IMR-90 (cell line): ENCODE measurements at places on chromosomes 4 and X. TPM values are rescaled to one million over a fixed set of nuclear protein-coding genes. Genes with fewer than 3 reads are reported as not detected.

DNA sequence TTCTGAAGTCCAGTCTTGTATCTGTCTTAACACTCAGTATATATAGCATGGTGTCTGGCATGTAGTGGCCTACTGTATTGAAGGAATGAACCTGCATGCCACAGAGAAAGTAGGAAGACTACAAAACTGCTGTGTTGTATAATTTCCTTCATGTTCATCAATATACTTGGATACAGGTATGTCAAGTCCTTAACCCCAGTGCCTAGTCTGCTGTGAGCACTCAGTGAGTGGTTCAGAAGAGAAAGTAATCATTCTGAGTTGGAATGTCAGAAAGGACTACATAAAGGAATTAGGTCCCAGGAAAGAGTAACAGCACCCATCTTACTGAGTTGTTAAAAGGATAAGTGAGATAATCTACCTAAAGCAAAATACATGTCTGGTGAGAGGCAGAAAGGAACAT lies 32.0 kb downstream of the ABCE1 start:
- DNase-seq, result no peak

GRCh38 chr4:33772582-33772981 lies 2471.7 kb downstream of the ARAP2 start:
- no peak for DNase-seq

DNA sequence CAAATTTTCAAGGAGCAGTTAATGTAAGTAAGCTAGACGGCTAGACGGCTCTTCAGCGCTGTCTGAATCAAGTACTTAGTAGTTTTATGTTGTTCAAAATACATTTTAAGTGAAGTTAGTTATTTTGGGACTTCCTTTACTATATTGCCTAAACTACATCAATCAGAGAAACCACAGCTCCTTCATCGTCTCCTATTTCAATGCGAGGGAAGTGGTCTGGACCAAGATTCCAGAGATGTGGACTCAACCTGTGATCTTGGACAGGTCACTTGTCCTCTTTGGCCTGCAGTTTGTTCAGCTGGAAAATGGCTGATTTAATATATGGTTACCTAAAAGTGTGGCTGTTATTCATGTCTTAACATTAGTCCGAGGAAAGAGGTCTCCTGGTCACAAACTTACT lies 10.6 kb downstream of the ING2 start:
- DNase-seq, result peak; percentile 18

DNA sequence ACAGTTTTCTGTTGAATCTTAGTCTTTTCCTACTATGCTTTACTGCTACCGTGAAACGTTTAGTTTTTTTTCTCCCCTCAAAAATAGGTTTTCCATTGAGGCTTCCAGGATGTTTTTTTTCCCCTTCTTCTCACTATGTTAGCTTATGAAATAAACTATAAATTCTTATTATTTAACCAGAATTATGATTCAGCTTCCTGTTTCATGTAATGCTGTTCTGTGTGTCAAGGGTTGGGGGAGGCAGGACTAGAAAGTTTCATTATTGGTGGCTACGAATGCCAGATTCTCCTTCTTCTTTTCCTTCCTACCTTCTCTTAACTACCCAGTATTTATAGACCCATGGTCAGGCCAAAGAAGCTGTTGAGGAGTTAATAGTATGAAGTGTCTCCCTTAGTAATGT lies 11.8 kb downstream of the CLCN5 start:
- DNase-seq, result no peak

CXCL1 gene
- not detected in 2 replicates for total RNA-seq

GRCh38 chr4:150145090-150145945 lies 67.1 kb downstream of the DCLK2 start:
- DNase-seq, result peak; percentile 45

DNA sequence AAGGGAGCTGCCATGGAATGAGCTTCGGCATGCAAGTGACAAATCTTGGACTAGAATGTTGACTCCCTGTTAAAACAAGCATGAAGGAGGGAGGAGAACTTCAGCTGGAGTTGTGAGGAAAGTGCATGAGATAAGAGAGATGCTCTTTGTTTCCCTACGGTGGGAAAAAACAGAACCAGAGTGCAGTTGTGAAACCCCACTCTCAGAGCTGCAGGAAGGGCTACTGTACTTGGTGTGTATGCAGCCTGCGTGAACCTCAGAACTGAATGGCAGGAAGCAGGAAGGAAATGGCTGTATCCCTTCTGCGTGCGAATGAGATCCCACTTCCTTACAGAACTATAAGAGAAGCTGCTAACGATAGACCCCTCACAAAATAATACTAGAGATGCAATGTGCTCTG lies 57.2 kb downstream of the EGF start:
- no peak for DNase-seq

PCDH7 gene
- total RNA-seq, result 42.8 and 44.1 TPM in 2 replicates

- DNase-seq, result no peak
These were observed 18.5 kb upstream of the RBM47 start for GRCh38 chr4:40648131-40648530.

DNA sequence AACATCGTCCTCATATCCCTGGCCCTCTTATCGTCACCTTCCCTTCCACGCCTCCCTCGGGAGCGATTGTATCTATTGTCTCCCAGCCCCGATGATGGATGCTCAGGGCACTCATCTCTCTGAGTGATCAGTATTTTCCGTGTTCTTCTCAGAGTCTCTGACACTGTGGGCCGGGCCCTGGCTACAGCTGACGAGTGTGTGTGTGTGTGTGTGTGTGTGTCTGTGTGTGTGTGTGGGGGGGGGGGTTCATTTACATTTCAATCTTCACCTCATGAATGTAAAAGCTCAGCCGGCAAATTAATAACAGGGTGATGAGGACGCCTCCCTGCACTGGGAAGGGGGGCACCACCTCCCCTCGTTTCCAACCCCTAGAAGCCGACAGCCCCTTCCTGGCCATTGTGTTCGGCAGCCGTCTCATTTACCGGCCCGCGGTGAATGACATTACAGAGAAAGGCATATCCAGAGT lies 159.5 kb downstream of the SHOX start:
- DNase-seq, result no peak

- DNase-seq, result peak; percentile 85
These were observed 28.1 kb downstream of the NOP14 start for GRCh38 chr4:2934813-2935761.

GRCh38 chrX:15384304-15384703 lies at the start of gene VEGFD:
VEGFD (minus strand) TSS chrX:15384413; CDS start chrX:15383946, 467 bp downstream.
- peak; percentile 86 for DNase-seq

GRCh38 chr4:38310446-38311043 lies 350.3 kb downstream of the PTTG2 start:
- DNase-seq, result no peak

DNA sequence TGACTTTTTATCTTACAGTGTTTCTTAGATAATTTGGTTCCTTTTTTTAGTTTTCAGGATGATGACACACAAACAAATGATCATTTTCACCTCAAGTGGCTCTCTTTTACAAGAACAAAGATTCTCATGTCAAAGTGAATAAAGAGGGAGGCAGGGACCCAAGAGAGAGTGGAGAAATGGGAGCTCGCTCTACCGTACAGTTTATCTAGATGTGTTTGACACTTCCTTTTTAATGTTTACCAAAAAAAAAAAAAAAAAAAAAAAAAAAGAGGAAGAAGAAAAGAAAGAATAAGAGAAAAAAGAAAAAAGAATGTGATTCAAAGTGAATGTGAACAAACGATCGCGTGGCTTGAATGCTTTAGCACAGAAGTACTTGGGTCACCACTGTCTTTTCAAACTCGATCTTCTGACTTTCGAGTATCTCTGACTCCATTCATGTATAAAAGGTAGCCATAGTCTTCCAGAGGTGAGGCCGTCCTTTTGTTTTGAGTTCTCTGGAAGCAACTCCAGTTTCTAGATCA lies 75.6 kb upstream of the GRXCR1 start:
- DNase-seq, result no peak

DNA sequence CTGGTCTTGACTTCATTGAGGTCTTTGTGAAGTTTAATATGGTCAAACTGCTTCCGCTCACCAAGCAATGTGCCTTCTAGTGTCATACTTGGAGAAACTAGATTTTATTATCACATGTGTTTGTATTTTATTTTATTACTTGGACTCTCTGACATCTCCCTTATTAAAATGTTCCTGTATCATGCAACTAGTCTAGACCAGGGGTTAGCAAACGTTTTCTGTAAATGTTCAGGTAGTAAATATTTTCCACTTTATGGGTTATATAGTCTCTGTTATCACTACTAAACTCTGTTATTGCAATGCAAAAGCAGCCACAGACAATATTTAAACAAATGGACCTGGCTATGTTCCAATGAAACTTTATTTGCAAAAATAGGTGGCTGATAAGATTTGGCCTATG lies 443.8 kb downstream of the MID1IP1 start:
- DNase-seq, result no peak

DNA sequence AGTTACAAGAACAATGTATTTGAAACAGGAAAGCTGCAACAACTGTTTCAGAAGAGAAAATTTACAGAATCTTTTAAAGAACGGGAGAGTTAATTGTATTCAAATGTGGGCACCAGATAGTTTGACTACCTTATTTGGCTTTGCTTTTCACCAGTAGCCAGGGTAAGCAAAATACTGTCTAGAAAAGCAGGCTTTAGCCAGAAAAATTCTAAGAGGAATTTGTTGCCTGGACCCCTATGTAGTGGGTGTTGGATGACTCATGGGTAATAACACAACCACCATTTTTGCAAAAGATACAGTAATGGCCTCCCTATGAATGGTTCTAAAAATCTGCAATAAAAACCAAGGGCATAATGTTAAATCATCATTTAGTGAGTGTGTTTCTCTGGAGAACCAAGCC lies 233.4 kb upstream of the ANXA3 start:
- DNase-seq, result no peak

RENBP gene
- total RNA-seq, result 0.18 TPM in 1 of 2 replicates, not detected in the other

DNA sequence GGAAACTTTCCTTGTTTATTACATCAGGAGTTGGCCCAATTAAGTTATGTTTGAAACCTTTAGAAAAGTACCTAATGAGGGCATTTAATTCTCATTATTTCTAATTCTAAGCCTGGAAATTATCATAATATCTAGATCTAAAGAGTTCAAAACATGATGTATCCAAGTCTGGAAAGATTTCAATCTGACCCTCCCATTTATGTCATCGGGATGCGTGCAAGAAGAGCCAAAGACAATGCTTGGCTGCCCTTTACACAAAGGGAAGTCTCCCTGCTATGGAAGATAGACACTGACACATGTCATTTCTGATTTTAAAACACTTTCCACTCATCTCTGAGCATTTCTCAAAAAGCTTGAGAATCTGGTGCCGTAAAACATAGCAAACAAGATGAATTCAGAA lies 222.4 kb downstream of the ANTXR2 start:
- no peak for DNase-seq

DNA sequence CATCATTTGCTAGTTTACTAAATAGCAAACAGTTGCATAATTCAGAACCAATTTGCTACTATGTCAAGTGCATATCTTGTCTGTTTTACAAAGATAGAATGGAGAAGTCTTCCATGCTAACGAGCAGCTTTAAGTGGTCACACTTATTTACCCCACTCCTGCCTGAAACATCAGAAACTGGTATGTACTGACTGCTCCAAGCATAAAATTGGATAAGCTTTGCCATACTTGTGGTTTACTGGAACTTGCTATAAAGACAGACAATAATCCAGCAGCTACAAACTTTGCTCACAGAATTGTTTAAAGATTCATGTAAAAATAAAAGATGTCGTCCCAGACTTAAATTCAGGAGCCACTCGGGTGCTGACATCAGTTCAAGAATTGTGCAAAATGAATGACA lies 13.3 kb upstream of the CDKL2 start:
- no peak for DNase-seq

ADGRG2 gene
- under 0.01 TPM in 2 replicates for total RNA-seq

ELK1 gene
- 10.0 and 14.2 TPM in 2 replicates for total RNA-seq

SRPX2 gene
- 14.4 and 20.6 TPM in 2 replicates for total RNA-seq

- DNase-seq, result no peak
These were observed 50.6 kb downstream of the NRK start for GRCh38 chrX:105872941-105873340.

DNA sequence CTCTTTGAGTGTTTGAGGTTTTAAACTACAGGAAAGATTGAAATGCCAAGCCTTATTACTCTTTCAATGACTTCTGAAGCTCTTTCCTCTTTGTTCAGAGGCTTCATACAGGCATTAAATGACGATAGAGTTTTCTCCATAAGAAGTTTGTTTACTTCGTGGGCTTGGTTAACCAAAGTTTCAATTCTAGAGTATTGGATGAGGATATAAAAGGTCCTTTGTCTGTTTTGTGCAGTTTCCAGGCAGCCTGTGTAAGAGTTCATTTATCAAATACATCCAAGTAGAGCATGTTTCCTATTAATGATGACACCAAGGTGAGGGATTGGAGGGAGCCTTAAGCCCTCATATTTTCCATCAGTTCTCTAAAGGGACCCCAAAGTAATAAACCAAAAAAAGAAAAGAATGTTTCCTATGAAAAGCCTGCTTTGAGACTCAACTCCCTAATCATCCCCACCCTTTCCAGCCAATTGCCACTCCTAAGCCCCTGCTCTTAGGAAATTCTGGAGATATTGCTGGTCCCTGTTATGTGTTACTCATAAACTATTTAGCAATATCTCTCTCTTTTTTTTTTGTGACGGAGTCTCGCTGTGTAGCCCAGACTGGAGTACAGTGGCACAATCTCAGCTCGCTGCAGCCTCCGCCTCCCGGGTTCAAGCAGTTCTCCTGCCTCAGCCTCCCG lies 106.2 kb upstream of the IL13RA1 start:
- no peak for DNase-seq

DNA sequence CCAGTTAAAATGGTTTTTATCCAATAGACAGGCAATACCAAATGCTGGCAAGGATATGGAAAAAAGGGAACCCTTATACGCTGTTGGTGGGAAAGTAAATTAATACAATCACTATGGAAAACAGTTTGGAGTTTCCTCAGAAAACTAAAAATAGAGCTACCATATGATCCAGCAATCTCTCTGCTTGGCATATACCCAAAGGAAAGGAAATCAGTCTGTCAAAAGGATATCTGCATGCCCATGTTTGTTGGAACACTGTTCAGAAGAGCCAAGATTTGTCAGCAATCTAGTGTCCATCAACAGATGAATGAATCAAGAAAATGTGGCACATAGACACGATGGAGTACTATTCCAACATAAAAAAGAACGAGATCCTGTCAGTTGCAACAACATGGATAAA lies 91.0 kb upstream of the SH3RF1 start:
- DNase-seq, result no peak

DNA sequence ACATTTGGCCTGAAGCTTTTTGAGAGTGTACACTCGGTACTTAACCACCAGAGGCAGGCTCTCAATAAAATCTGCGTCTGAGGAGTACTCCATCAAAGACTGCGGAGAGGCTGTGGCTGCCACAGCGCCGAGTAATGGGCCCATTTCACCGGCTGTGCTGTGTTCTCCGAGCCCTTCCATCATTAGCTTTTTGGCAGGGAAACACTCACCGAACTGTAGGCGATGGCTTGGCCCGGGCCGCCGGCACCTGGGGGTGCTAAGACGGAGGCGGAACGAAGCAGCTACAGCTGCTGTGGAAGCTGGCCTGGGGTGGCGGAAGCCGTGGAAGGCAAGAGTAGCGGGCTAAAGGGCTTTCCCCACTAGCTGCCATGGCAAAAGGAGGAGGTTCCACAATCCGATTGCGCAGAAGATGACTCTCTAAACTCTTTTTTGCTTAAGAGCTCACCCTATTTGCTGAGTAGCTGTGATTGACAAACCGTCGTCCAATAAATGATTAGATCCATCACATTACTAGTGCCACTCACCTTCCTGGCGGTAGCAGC lies 48.5 kb upstream of the PABPC1L2A start:
- no peak for DNase-seq

GRCh38 chrX:56782791-56783449 lies 53.9 kb downstream of the NBDY start:
- no peak for DNase-seq

AMBN gene
- not detected in 2 replicates for total RNA-seq
